ENCODE measurements at places on chromosomes 5 and 9.

DNA sequence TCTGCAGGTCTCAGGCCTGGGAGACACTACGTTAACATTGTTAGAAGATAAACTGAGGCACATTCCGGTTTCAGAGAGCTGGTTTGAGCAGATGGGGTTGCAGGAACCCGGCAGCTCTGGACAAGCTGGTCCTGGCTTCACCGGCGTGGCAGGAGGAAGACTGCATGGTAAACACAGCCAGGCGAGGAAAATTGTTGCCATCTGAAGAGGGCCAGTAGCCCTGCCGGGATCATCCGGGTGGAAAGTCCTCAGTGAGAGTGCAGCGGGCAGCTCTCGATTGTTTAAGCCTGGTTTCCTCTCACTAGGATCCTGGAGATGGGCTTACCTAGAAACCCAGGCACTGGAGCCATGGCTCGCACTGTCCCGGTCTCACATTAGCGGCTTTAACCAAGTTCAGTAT is 226.9 kb downstream of the IRX2 start:
- DNase-seq, result no peak

DNA sequence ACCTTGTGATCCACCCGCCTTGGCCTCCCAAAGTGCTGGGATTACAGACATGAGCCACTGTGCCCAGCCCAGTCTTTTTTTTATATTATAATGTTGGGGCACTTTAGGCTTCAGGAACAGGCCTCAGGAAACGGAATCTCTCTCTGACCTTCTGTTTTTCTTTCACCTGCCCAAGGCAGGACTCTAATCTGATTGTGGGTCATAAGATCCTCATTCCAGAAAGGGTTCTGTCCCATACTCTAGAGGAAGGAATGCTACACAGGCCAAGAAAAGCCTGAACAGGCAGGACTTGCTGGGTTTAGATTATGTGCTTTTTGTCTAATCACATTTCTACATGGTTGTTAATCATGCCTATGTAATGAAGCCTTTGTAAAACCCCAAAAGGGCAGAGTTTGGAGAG is 1.8 kb upstream of the CCL28 start:
- DNase-seq, result no peak

GRCh38 chr5:180704362-180704761 is 35.5 kb downstream of the OR2Y1 start:
- no peak for DNase-seq

DNA sequence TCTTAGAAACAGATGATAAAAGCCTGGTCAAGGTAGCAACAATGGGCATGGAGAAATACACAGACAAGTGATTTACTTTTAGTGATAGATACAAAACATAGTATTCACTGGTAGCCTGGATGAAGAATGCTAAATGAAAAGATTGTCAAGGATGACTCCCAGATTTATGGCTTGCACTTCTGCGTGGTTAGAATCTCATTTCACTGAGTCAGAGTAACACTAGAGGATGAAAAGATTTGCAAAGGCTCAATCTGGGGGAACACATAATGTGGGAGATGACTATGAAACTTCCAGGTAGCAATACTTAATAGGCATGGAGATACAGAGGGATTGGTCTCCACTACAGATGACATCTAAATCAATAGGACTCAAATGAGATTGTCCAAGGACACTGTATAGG is 38.4 kb downstream of the AGTPBP1 start:
- DNase-seq, result no peak

- no peak for DNase-seq
Measured at GRCh38 chr9:78692871-78693270, 395.9 kb downstream of the PSAT1 start.

DNA sequence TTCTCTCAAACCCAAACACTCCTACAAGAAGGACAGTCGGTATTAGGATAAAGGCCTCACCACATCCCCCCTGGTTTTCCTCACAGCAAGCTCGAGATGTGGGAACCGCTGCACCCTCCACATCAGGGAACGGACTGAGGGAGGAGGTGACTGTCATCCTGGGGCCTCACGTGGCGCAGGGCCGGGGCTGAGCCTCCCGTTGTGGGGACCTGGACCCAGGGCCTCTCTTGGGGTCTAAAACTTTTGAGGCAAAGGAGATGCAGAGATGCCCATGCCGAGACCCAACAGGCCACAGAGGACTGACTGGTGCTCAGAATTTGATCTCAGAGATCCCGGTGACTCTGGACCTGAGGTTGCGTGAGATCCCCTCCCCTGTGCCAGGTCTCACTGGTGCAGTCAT is 72.7 kb downstream of the MRPL36 start:
- no peak for DNase-seq

- no peak for DNase-seq
Measured at GRCh38 chr5:14628346-14628745, 36.2 kb upstream of the OTULIN start.

GRCh38 chr5:103472265-103472664 is 90.3 kb downstream of the NUDT12 start:
- DNase-seq, result no peak

DNA sequence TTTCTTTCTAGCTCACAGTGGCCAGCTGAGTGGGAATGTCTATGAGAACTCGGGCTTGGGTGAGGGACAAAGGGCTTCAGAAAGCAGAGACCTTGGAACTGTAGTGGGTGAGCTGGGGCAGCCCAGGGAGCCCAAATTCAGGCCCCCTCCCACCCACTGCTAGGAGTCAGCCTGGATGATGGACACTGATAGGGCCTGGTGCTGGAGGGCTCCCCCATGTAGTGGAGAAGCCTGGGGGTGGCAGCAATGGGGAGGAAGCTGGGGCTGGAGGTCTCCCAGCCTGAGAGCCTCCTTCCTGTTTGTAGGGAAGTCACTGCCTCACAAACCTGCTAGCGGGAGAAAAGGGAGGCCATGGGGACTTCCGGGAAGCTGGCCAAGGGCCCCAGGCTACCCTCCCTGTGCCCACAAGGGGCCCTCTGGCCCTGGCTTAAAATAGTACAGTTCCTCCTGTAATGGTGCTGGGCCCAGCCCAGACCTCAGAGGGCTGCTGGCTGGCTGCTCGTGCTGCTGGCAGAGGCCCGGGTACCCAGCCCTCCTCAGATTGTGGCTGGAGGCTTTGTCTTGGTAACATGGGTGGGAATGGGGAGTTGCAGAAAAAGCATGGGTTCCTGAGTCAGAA is 6.3 kb upstream of the NR5A1 start:
- DNase-seq, result no peak

DNA sequence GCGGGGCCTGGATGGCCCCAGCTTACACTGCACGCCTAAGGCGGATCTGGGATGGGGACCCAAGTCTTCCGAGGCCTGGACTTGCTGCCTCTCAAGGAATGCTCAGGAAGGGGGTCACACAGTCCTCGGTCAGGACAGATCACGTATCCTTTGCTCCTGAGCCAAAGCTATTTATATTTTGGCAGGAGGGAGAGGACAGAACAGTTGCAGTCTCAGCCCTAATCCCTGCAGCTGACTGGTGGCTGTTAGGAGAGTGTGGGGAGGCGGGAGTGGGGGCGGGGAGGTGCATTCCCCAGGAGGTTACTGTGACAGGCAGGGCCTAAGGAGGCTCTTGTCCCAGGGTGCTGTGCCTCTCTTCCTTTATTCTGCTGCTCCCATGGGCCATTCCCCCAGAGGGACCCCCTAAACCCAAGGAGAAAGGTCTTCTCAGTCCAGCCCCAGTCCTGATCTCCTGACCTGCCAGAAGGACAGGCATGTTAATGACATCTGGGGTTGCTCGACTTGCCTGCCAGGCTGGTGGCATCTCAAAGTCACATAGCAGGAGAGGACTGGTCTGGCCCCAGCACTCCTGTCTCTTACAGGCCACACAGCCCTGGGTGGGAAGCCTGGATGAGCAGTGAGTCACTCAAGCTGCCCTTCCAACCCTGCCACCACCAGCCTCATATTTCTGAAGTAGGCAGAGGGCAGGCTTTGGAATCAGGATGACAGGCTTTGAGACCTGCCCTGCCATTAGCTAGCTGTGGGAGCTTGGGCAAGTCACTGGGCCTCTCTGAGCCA is 51.9 kb downstream of the COL27A1 start:
- DNase-seq, result no peak

DNA sequence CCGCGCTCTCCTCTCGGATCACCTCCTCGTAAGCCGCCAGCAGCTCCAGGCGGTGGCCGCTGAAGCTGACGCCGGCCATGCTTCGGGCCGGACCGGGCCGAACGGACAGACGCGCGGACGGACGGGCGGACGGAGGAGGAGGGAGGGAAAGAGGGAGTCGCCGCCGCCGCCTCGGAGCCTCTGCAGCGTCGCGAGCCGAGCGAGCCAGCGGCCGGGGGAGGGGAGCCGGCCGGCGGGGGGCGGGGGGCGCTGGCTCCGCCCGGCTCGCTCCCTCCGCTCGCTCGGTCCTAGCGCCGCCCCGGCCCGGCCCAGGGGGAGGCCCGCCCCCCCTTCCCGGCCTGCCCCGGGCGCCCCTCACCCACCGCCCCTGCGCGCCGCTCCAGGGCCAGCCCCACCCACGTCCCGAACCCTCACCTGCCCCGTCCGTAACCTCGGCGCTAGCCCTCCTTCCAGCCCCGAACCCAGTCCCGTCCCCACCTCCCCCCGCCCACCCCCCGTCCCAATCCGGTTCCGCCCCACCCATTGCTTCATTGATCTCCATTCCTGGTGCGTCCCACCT is at the start of gene DBN1:
TSS of gene DBN1 (minus strand) at position 192 of the 559 bp plus-strand sequence. CDS start at position 79, 113 bp downstream.
- no peak for DNase-seq

DNA sequence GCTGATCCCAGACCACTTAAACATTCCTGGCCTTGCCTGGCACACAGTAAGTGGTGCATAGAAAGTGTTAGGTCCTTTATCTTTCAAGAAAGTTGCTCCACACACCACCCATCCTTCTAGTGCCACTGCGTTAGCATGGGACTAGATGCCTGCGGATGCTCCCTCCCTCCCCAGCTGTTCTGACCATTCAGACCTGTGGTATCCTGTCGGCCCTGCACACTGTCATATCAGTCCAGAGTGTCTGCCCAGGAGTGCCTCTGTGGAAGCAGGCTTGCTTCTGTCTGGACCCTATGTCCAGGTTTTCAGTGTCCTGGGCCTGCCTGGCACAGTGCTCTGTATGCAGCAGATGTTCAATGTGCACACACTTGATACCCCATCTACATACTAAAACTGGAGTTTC is 38.3 kb upstream of the SMU1 start:
- no peak for DNase-seq

GRCh38 chr5:153629027-153629895 is 138.8 kb downstream of the GRIA1 start:
- no peak for DNase-seq

DNA sequence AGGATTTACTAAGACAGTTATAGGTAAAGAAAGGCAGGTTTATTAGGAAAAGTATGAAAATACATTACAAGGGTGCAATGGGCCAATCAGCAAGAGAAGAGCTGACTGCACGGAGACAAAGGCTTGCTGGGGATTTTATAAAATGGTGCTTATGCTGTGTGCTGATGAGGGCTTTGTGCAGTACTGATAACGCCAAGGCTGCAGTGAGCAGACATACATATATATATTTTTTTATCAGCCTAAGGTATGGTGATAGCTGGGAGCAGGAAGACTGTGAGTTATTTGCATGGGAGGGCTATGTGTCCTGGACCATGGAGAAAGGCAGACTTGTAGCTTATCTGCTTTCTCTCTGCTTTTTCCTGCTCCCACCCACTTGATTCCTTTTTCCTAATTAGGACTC is 208.1 kb upstream of the ACTBL2 start:
- no peak for DNase-seq

- no peak for DNase-seq
Measured at GRCh38 chr5:43315263-43315662, 2.1 kb upstream of the HMGCS1 start.

DNA sequence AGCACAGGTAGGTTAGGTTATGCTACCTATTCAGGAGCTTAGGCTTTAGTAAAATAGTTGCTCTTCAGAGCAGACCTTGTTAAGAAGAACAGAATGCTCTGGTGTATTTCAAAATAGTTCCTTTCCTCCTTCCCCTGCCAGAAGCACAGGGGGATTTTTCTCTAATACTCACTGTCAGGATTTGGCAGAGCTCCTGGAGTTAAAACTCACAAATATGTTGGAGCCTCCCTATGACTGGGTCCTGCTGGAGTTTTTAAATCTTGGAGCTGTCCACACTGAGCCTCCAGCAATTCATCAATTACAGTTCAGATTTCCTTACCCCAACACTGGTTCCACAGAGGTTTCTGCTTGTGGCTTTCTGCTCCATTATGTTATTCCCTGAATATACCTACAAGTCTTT is 1233.8 kb upstream of the WWC1 start:
- DNase-seq, result no peak

DNA sequence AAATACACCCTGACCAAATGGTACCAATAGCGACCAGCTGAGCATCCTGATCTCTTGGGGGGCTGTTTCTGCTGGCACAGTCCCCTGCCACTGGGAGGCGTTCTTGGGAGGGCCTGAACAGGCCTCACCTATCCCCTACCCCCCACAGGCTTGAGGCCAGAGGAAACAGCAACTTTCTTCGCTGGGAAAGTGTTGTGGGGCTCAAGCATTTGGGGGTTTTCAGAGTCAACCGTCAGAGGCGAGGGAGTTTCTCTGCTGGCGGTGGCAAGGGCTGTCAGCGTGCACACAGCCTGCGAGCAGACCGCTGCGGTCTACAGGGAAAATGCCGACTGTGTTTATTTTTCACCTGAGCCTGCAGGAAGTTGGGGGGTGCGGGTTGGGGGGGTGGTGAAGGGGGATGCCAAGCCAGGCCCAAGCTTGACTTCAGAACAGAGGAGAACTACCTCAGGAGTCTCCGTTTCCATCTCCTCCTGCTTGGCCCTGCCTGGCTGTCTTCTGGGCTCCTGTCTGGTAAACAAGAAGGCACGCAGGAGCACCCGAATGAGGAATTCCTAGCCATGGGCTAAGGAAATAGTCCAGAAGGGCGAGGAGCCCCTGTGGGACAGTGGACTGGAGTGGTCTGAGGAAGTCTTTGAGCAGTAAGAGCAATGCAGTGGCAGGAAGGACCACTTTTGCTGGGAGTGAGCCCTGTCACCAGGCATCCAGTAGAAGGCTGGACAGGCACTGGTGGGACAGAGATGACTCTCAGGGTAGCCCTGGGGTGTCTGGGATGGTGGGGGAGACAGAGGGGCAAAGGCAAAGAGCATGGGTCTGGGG is 18.1 kb downstream of the TCF7 start:
- no peak for DNase-seq

DNA sequence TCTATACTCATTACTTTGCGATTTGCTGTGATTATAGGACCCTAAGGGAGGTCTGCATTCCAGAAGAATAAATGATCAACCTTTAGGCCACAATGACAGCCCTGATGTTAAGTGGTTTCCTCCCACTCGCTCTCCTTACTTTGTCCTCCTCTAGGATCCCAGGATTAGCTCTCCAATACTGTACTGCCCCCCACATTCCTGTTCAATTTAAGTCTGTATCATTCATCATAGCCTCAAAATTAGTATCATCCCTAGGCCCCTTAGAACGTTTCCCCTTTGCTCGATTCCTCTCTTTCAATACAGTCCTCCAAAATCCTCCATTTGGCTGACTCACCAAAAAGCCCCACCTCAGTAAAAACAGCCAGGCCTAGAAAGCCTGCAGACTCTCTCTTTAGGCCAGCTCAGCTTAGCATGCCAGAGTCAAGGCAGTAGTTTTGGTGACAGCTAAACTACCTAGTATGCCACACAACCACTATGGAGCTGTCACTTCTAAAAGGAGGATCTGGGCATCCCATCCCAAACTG is 24.4 kb downstream of the RNF145 start:
- no peak for DNase-seq

- DNase-seq, result no peak
Measured at GRCh38 chr5:126552614-126553013, 42.4 kb downstream of the ALDH7A1 start.

GRCh38 chr5:43483298-43484105 is at the start of gene TMEM267:
Gene TMEM267 (minus strand): TSS chr5:43483865. CDS start chr5:43453969, 29,896 bp downstream.
- peak; percentile 85 for DNase-seq

Measured in NCI-H2107 (cell line).